Left hindlimb (tissue), 1 donor: ENCODE measurements at places on chromosomes 12 and 14.
A peak's percentile ranks its signal among the peaks of the same experiment; 100 is the strongest.

GRCh38 chr14:96681829-96682228 lies 115.4 kb upstream of the VRK1 start:
- no peak for DNase-seq

DNA sequence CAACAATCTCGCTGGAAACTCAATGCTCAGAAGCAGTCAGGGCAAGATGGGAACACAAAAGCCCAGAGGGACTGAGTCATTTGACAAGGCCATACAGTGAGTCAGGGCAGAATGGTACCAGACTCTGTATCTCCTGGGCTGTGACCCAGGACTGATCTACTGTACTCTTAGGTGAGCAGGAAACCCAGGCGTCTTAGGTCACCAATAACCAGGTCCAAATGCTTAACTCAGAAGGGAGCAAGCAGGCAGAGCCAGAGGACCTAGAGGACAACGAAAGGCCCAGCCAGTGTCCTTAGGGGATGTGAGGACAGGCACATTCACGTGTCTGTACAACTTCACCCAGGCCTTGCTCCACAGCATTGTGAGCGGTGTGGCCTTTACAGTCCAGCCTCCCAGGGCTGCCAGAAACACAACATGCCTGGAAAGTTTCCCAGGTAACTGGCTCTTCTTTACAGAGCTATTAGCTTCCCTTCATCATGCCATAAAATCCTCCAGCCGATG lies 69.9 kb downstream of the ARL6IP4 start:
- peak; percentile 44 for DNase-seq

DNA sequence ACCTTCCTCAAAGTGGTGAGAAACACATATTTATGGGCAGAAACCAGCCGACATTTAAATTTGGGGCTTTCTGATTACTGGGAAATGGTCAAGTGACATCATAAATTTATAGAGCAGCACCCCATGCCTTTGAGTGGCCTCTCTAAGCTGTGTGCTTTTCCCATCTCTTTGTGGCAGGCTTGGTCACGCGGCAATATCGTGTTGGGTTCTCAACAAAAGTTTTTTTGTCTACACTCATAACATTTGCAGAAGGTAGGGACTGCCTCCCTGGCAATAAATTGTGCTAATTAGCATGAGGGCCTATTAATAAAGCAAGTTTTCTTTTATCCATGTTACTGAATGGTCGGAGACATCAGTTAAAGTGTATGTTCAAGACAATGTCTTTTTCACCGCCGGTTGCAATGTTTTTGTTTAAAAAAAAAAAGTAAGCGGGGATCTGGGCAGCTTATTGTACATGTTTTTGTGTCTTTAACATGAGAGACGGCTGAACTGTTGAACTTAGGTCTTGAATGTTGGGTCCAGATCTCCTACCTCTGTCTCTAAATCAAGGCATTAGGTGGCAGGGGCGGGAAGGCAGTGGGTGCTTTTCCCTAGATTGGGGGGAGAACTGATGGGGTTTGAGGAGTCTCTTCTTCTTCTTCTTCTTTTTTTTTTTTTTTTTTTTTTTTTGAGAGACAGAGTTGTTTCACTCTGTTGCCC lies 193.3 kb downstream of the PHETA1 start:
- no peak for DNase-seq

- no peak for DNase-seq
These were observed 128.8 kb downstream of the CCDC60 start for GRCh38 chr12:119463211-119463926.

- no peak for DNase-seq
These were observed 54.1 kb downstream of the PLXNC1 start for GRCh38 chr12:94202245-94203180.

- no peak for DNase-seq
These were observed 598 bp downstream of the UBE2N start for GRCh38 chr12:93441081-93441616.

- no peak for DNase-seq
These were observed 1.6 kb upstream of the CDKN1B start for GRCh38 chr12:12715459-12716150.

DNA sequence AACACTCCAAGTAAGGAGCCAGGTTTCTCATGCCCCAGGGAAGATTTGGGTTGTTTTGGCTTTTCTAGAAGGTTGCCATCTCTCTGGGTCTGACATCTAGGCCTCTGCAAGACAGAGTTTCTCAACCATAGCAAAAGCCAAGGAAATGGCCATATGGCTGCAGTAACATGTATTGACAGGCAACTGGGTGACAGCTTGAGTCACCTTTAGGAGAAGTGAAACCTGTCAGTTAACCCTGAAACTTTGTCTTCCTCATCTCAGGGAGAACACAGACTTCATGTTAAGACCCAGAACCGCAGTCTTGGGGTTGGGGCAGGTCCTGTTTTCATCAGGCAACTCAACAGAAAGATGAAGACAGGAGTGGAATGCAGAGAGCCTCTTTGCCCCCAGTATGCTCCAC lies 46.0 kb upstream of the PLBD1 start:
- no peak for DNase-seq

GRCh38 chr12:69469854-69470188 lies 367 bp upstream of the FRS2 start:
- no peak for DNase-seq

DNA sequence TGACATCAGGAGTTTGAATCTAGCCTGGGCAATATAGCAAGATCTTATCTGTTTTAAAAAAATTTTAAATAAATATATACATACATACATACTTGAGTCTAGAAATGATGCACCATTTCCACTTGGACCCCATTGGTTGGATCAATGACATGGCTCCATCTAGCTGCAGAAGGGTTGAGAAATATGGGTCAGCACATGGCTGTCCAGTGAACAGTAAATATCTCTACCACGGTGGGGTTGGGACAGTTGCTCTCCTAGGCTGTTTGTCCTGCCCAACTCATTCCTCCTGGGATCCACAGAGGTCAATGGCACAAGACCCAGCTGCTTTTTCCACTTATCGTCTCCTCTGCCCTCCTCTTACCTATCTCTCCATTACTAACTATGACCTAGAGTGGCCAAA lies 23.6 kb downstream of the PLEKHH1 start:
- no peak for DNase-seq

DNA sequence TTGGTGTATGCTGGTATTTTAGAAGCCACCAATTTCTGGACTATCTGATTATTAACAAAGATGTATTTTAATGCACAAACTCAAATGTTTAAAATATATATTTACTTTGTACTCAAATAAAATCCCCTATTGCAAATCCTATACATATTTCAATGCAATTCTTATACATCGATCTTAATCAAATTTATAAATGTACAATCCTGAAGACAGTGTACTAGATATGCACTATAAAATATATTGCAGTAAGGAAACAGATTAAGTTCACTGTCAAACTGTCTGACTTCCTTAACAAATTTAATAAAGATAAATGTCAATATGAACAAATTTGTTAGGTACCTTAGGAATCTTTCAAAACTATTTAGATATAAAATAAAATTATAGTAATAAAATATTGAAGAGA lies 43.9 kb downstream of the FOXA1 start:
- DNase-seq: no peak

DNA sequence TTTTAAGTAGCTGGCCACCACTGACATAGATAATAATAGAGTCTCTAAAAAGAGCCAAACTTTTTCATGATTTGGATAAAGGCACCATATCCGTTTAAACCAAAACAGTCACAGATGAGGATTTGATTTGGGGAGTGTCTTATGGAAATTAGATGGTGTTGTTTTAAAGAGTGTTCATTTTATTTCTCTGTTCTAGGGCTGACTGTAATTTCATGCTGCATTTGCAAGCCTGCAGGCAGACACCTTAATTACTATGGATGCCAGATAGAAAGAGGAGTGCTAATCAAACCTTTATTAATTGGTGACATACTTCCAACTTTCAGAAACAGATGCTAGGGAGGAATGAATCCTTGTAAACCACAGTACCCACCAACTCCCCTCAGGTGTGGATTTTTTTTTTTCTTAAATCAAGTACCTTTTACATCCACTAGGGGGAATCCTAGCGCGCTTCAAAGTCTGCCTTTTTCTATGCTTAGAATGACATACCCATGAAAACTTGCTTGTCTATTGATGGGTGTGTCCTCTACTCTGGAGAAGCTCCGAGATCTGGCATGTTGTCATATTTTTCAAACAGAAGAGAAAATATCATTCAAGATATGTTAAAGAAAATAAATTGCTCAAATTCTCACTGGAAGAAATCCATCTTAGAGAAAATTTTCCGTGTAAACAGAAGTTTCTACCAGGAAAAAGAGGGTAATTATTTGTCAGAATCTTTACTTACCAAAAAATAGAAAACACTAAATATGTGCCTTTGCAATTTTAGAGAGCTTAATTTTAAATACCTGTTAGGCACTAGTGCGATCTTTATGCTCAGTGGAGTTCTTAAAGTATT lies 14.2 kb upstream of the PLXNC1 start:
- no peak for DNase-seq
